ENCODE measurements at places on chromosomes 4 and X.

DNA sequence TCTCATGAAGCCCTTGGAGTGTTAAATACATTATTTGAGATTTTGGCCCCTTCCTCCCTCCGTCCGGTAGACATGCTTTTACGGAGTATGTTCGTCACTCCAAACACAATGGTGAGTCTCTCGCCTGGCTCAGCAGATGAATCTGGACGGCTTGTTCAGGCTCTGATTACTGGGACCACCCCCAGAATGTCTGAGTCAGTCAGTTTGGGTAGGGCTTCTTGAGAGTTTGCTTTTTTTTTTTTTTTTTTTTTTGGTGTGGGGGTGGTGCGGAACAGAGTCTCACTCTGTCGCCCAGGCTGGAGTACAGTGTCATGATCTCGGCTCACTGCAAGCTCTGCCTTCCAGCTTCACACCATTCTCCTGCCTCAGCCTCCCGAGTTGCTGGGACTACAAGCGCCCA is 62.4 kb upstream of the MSANTD1 start:
- no peak for DNase-seq

GRCh38 chrX:12753366-12753765 is 37.8 kb upstream of the PRPS2 start:
- DNase-seq, result no peak

DNA sequence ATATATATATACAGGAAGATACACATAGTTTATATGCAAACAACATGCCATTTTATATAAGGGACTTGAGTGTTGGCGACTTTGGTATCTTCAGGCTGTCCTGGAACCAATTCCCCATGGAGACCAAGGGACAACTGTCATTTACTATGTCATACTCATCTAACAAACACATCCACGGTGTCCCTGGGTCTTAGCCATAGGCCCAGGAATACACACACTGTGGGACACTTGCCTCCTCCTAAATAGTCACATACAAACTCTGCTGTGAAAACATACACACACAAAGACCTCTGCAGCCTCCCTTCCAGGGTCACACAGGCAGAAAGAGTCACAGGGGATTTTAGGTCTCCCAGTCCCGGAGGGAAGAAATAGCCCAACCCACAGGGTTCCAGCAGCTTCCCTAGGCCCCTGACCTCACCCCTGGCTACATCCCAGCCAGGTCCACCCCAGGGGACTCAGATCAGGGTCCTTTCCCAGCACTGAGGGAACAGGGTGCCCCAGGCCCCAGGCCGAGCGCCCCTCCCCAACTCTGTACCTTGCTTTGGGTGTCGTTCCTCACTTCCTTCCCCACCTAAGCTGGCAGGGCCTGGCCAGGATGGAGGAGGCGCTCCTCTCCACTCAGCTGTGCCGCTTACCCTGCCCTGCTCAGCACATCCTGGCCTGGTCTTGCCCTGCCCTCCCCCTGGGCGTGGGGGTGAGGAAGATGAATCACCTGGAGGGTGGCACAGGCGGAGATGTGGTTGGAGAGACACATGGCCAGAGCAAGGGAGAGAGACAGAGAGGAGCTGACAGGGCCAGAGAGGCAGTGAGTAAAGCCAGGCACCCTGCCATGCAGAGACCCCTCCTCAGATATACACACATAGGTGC is 21.8 kb downstream of the FGD1 start:
- no peak for DNase-seq

- DNase-seq, result no peak
Measured at GRCh38 chrX:40663078-40663740, 15.8 kb upstream of the CXorf38 start.

- DNase-seq, result no peak
Measured at GRCh38 chrX:68596871-68597270, 50.6 kb upstream of the STARD8 start.

GRCh38 chr4:11469650-11470437 is 41.1 kb upstream of the HS3ST1 start:
- no peak for DNase-seq

DNA sequence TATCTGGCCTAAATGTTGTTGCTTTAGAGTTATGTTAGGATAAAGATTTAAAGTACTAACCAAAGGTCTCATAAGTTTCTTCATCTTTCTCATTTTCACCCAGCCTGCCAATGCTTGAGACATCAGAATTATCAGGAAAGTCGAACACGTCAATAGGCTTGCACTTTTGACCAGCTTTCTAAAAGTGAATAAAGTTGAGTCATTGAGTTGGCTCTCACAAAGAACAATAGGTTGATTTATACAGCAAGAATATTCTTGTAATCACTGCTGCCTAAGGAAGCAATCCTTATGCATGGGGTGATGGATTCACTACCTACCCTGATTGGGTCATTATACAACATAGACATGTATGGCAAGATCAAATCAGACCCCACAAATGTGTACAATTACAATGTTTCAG is 5.0 kb downstream of the CENPU start:
- DNase-seq, result no peak

DNA sequence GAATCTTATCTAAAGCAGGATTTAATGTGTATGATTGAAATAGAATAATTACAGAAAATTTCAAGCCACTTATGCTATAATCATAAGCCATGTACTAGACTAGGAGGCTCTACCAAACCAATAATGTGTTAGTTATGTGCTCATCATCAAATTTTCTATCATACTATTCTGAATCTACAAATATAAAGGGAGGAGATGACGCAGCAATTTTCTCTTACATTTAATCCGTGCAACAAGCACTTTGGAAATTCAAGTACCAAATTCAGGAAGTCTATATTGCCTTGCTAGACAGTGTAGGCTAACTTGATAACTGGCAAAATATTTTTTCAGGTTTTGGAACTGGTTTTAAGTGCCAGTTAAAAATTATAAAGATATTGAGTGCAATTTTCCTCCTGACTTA is 283.5 kb downstream of the C4orf33 start:
- no peak for DNase-seq

DNA sequence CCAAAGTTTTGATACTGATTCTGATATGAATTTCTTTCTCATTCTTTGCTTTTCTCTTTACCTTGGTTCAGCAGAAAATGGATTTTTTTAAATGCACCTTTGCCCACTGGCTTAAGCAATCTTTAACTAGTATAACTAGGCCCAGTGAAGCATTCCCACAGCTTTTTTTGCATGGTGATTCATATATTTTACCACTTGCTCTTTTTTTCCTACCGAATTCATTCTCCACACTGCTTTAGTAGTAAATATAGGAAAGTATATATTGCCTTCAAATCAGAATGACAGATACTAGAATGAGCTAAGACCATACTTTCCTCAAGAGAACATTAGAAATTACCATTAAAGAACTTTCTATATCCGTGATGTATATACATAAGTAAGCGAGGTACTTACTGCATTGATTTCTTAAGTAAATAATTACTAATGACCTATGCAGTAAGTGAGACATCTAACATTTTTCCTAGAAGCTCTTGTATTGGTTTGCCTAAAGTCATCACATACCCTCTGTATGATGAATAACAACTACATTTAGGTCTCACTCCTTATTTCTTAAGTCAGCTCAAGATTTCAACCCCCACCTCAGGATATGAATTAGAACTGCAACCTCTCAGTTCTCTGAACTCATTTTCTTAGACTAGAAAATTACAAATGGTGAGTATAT is 44.2 kb downstream of the SLC4A4 start:
- DNase-seq, result no peak

DNA sequence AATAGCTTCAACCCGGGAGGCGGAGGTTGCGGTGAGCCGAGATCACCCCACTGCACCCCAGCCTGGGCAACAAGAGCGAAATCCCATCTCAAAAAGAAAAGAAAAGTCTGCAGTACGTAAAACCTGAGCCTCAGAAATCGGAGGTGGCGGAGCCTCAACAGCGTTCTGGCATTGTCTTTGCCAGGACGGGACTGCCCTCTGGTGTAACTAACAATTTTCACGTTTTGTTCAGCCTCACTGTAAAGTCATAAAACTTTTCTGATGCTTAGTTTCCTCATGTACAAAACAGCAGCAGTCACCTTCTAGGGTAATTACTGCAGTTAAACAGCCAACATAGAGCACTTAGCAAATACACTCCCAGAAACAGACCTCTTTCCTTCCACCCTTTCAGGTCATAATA is 121.7 kb downstream of the RBM47 start:
- DNase-seq, result no peak

DNA sequence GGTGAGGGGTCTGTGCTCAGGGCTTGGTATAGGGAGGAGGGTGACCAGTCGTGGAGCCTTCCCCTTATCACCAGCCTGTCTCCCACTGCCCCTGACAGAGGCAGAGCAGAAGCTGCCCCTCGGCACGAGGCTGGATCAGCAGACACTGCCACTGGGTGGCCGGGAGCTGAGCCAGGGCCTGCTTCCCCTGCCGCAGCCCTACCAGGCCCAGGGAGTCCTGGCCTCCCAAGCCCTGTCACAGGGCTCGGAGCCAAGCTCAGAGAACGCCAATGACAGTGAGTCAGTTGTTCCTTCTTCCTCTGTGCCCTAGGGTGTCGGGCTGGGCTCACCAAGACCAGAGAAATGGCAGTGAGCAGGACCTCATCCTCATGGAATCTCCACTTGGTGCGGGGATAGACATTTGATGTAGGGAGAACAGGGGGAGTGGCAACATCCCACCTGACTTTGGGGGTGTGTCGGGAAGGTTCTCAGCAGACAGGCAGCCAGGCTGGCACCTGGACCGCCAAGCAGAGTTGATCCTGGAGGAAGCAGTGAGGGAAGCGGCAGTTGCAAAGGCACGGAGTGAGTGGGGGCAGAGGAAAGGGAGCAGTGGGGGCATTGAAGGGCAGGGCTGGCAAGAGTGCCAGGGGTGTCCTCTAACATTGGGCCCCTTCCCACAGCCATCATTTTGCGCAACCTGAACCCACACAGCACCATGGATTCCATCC is 14.3 kb upstream of the UBA1 start:
- DNase-seq, result no peak

DNA sequence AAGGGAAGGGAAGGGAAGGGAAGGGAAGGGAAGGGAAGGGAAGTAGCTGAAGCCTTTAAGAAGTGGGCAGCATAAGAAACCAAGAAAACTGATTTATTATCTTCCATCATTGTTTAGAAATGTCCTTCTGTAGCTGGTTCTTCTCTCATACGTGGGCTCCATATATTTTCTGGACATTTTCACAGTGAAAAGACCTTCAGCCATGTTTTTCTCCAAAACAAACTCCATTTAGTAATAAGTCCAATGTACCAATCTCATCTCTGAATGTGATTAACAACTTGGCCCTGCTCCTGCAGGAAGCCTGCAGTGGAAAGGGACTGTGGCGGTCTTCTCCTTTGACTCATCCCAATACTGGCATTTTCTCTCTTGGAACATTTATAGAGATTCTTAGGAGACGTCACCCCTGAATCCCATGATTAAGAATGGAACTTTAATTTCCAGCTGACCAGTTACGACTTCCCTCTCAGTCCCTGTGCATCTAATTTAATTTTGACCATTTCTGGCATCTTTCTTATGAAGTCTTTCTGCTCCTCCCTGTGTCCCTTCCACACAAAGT is 96.6 kb upstream of the GUCY1A1 start:
- DNase-seq, result no peak

- DNase-seq, result no peak
Measured at GRCh38 chr4:74473155-74473811, 28.3 kb downstream of the AREG start.

DNA sequence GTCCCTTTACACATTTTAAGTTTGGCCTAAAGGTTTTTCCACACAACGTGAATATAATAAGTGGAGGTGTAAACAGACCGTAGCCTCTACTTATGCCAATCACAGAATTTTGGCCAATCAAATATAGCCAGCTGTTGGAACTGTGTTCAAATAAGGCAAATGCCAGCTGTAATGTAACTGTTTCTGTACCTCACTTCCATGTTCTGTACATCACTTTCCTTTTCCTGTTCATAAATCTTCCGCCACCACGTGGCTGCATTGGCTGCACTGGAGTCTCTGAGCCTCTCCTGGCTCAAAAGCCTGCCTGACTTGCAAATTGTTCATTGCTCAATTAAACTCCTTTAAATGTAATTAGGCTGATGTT is 105.1 kb upstream of the SMIM31 start:
- no peak for DNase-seq

GRCh38 chrX:134743091-134743490 is 84.8 kb upstream of the PLAC1 start:
- DNase-seq, result no peak

GRCh38 chr4:8370835-8371595 is 69.5 kb downstream of the ACOX3 start:
- DNase-seq, result no peak

DNA sequence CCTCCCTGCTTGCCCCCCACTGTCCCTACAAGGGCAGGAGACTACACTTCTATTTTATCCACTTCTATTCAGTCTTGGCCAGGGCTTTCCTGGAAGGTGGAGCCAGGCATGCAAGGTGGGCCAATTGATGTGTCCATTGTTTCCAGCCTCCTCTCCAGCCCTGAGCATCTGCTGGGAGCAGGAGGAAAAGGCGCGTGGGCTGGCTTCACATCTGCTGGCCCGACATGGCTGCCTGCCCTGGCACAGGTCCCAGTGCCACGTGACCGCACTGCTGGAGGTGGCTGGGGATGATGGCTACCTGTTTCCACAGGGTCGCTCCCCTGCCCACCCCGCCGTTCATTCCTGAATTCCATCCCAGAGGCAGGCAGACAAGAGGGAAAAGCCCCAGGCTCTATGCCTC is 247.7 kb downstream of the AFAP1 start:
- DNase-seq, result no peak

DNA sequence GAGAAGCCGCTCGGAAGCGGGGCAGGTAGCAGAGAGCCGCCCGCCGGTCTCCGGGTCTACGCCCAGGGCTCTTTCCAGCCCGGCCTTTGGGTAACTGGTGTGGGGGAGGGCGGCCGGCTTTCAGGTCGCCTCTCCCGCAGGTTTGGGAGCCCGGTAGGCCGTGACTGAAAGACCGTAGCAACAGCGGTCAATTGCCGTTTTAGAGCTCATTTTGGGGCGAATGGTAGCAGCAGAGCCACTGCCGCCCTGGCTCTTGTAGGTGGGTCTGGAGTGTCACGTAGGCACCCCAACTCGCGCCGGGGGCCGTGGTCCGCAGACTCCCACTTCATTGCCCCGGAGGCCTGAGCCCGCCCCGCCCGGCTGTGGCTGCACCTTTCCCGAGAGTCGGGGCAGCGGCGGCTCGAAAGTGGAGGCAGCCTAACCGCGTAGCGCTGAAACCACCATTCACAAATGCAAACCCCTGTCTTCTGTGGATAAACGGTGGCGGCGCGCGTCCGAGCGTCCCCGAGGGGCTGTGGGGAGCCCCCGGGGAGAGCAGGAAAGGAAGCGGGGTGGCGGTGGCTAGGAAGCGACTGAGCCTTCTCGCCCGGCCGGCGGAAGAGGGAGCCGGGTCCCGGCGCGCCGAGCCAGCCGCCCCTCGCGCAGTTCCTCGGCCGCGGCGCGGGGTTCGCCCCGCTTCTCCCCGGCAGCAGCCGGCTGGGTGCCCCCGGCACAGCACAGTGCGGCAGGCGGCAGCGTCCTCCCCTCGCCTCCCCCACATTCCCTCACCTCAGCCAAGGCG is 2185.1 kb upstream of the TENM3 start:
- no peak for DNase-seq

GRCh38 chr4:1460967-1461868 is 55.0 kb upstream of the NKX1-1 start:
- DNase-seq, result no peak

DNA sequence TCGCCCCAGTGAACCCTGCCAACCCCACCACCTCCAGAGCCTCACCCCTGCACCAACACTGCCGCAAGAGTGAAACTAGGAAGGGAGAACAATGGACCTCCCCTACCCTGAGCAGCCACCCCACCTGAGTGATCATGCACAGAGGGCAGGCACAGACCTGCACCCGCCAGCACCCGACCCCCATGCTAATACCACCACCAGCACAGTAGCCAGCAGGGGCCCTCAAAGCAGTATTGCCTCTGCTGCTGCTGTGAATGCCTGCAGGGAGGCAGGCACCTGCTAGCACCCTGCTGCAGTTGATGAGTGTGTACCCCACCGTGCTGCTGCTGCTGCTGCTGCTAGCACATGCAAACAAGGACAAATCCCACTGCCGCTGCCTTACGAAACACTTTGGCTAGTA is 100.1 kb downstream of the RAB28 start:
- DNase-seq, result no peak

Measured in stimulated activated CD8-positive, alpha-beta memory T cell treated with anti-CD3 and anti-CD28 coated beads, Interleukin-4, amount 100 ng/mL, for 1 hour (primary cell).